ENCODE measurements at places on chromosomes 5 and 9. TPM values are rescaled to one million over a fixed set of nuclear protein-coding genes. Genes with fewer than 3 reads are reported as not detected.
A peak's percentile ranks its signal among the peaks of the same experiment; 100 is the strongest.

Gene AGXT2
- total RNA-seq: not detected

Gene LIFR
- 25.2 TPM for total RNA-seq

Gene SPARC
- 218 TPM for total RNA-seq

Gene HAVCR2
- total RNA-seq: 0.49 TPM

Gene CORO2A
- 27.6 TPM for total RNA-seq

DNA sequence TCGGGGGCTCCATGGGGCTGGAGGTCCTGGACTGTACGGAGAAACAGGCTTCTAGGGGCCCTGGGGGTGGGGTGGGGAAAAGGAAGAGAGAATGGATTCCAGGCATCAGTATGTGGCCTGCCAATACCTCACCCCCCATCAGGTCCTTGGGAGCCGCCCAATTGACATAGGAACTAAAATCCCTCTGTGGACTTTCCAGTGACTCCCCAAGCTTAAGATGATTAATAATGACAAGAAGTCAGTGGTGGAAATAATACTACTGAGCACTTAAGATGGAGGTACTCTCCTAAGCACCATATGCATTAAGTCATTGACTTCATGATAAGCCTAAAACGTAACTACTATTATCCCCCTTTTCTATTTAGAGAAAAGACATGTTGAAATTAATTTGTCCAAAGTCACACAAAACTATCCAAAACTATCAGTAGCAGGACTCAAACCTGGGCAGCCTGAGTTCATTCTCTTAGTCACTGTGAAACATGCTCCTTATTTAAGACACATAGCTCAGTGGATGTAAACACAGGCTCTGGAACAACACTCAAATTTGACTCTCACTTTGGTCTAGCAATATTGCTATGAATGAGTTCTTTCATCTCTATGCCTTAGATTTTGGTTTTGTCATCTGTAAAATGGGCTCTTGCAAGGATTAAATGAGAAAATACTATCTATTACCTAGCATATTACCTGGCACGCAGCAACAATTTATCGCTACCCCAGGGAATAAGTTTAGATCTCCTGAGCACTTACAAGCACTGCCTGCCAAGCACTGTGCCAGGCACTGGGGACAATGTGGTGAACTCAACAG, 9.5 kb downstream of the SPRY4 start:
- H3K27me3 ChIP-seq: no peaks in the 10 kb centered on the region
- H3K27ac ChIP-seq: peak overlapping the region; percentile 57
- H3K4me1 ChIP-seq: peaks cover 93% of the 10 kb centered on the region
- DNase-seq: no peak
- H3K36me3 ChIP-seq: peaks cover 77% of the 10 kb centered on the region

GRCh38 chr5:113140837-113141671, 164.5 kb downstream of the DCP2 start:
- DNase-seq: no peak
- no peaks in the 10 kb centered on the region for H3K36me3 ChIP-seq
- H3K4me3 ChIP-seq: no peak overlapping the region
- no peaks in the 10 kb centered on the region for H3K27me3 ChIP-seq
- H3K27ac ChIP-seq: no peak overlapping the region

- H3K4me3 ChIP-seq: no peak overlapping the region
- H3K4me1 ChIP-seq: no peaks in the 10 kb centered on the region
- H3K27ac ChIP-seq: no peak overlapping the region
- H3K27me3 ChIP-seq: no peaks in the 10 kb centered on the region
- DNase-seq: no peak
These were observed 250.0 kb downstream of the FER start for GRCh38 chr5:108997720-108998119.

DNA sequence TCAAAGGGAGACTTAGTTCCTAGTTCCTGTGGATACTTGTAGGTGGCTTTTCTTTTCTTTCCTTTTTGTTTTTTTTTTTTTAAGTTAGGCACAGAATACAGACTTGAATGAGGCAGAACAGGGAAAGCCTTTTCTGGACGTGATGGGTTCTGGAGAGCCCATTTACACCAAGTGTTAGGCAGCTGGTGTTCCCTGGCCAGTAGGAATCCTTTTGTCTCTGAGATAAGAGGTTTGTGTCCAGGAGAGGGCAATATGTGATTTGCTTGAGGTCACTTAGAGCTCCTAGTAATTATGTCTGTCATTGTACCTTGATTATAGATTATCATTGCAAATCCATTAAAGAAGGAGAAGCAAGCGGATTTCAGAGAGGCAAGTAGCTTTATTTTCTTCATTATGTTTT, 9.1 kb downstream of the MEGF10 start:
- peak; percentile 38 for DNase-seq
- peaks cover 20% of the 10 kb centered on the region for H3K4me1 ChIP-seq
- H3K27ac ChIP-seq: peak overlapping the region; percentile 5
- H3K36me3 ChIP-seq: no peaks in the 10 kb centered on the region
- H3K4me3 ChIP-seq: no peak overlapping the region

GRCh38 chr5:121086671-121087070, 622.6 kb downstream of the PRR16 start:
- no peak for DNase-seq
- no peak overlapping the region for H3K4me3 ChIP-seq
- no peaks in the 10 kb centered on the region for H3K4me1 ChIP-seq
- H3K27ac ChIP-seq: no peak overlapping the region

GRCh38 chr5:66213533-66213932, 69.4 kb downstream of the SREK1 start:
- no peak for DNase-seq
- no peaks in the 10 kb centered on the region for H3K27me3 ChIP-seq
- no peak overlapping the region for H3K4me3 ChIP-seq
- H3K36me3 ChIP-seq: no peaks in the 10 kb centered on the region
- no peaks in the 10 kb centered on the region for H3K4me1 ChIP-seq

GRCh38 chr5:22352493-22352892, 500.7 kb downstream of the CDH12 start:
- no peak overlapping the region for H3K27ac ChIP-seq
- H3K27me3 ChIP-seq: no peaks in the 10 kb centered on the region
- no peak overlapping the region for H3K4me3 ChIP-seq
- no peak for DNase-seq

- DNase-seq: no peak
- peaks cover 6% of the 10 kb centered on the region for H3K27me3 ChIP-seq
- no peak overlapping the region for H3K27ac ChIP-seq
These were observed 2.5 kb downstream of the ACER2 start for GRCh38 chr9:19411316-19411715.

GRCh38 chr5:124806373-124807077, 60.1 kb upstream of the ZNF608 start:
- peak overlapping the region; percentile 74 for H3K27ac ChIP-seq
- H3K36me3 ChIP-seq: no peaks in the 10 kb centered on the region
- peaks cover 14% of the 10 kb centered on the region for H3K4me1 ChIP-seq
- no peak overlapping the region for H3K4me3 ChIP-seq

DNA sequence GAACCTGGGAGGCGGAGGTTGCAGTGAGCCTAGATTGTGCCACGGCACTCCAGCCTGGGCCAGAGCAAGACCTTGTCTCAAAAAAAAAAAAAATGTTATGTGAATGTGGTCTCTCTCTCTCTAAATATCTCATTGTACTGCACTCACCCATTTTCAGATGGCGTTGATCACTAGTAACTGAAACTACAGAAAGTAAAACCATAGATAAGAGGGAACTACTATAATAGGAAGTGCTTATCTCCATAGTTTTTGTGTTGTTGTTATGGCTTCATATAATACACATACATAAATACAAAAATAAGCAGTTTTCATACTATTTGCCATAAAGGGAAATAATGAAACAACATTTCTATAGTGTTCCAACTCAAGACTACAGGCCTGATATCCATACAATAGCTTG, 9.1 kb downstream of the IL31RA start:
- H3K4me3 ChIP-seq: no peak overlapping the region
- DNase-seq: no peak
- no peaks in the 10 kb centered on the region for H3K27me3 ChIP-seq
- no peak overlapping the region for H3K27ac ChIP-seq
- H3K36me3 ChIP-seq: no peaks in the 10 kb centered on the region

- H3K27me3 ChIP-seq: no peaks in the 10 kb centered on the region
- peaks cover 67% of the 10 kb centered on the region for H3K4me1 ChIP-seq
- DNase-seq: peak; percentile 39
- no peak overlapping the region for H3K27ac ChIP-seq
- H3K4me3 ChIP-seq: peak overlapping the region; percentile 20
These were observed 3.2 kb upstream of the C5orf63 start for GRCh38 chr5:127076315-127077129.

DNA sequence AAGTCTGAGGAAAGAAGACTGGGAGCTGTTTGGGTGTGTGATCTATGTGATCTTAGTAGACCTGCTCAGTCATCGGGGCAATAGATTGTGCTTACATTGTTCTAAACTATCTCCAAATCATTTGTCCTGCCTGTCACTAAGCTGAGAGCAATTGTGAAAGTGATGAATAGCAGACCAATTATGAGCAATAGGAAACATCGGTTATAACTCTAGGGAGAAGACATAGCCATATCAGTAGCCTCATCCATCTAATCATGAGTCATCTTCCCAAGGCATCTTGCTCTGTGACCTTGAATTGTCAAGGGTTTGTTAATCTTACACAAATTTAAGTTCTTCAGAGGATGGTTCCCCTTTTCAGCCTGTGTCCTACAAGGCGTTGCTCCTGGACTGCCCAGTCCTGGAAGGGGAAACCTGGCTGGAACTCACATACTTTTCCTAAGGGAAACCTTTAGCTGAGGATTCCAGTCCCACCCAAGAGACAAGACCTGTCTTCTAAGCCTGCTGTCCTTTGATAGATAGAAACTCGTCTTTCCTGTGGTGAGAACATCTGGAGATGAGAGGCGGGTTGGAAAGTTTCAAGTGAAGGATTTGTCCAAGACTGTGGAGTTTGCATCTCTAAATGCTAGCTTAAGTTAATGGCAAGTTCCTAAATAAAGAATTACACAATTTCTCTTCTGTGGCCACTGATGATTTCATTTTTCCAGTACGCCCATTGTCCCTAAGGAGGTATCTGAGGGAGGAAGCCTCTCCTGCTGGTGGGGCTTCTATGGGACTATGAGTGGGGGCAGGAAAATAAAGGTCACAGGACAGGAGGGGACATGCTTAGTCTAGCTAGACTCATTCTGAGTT, 53.9 kb upstream of the TRIM32 start:
- H3K27me3 ChIP-seq: no peaks in the 10 kb centered on the region
- no peaks in the 10 kb centered on the region for H3K4me1 ChIP-seq
- DNase-seq: no peak
- H3K4me3 ChIP-seq: no peak overlapping the region

DNA sequence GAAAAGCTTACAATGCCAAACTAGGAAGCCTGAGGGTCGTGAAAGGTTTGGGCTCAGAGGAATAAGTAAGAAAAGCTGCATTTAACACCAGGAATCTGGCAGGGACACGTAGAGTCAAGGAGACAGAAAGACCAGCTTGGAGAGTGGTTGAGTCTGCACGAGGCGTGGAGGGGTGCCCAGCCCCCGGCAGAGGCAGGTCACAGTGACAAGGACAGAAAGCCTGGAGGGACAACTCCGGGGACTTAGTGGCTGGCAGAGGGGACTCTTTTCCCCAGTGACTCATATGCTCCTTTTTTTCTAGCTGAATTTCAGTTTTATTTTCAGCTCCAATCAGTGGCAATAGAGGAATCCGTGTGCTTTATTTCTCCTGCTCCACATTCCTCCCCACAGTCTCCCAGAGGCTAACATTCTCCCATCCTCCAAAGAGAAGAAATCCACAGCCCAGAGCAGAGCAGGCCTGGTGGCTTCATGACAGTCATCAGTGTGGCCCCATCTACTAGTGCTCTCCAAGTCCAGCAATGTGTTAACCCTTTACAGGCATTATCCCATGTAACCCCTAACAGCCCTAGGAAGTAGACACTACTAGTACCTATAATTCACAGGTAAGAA, 80.7 kb downstream of the KCNIP1 start:
- H3K4me3 ChIP-seq: no peak overlapping the region
- no peaks in the 10 kb centered on the region for H3K36me3 ChIP-seq
- no peak overlapping the region for H3K27ac ChIP-seq
- H3K4me1 ChIP-seq: no peaks in the 10 kb centered on the region
- H3K27me3 ChIP-seq: no peaks in the 10 kb centered on the region

DNA sequence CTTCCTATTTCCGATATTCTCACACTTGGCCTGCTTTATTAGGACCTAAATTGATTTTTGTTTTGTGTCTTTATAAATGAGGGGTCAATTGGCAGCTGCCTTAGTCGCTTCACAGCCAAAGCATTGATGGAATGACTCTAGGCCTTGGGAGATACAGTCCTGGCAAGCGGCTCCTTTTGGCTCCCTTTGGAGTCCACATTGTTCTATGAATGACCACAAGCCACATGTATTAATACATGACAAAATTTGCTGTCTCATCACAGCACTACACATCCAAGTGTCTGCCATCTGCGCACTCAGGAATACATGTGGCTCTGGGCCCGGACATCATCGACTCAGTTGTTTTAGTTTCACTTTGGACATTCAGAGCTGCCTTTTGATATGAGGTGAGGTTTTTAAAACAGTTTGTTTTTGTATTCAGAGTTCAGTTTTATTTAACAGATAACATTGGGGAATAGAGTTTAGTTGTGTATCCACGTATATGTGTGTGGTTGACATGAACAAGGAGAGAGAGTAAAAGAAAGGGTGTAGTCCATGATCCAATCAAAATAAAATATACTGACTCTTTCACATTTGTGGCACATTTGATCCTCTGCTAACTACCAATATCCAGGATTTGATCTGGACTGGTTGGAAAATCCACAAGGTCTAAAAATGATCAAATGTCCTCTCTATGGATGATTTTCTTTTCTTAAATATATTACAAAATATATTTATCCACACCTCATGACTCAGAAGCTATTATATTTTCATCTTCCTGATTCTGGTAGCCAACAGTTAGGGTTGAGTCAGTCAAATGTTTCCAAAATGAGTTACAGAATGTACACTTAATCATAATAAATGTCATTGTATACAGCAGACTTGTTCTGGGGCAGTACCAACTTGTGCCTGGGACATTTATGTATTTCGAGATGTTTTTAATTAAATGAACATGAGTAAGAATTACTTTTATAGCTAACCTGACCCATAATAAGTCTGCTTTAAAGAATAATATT, 114.0 kb upstream of the MTAP start:
- H3K36me3 ChIP-seq: no peaks in the 10 kb centered on the region
- H3K27me3 ChIP-seq: no peaks in the 10 kb centered on the region
- no peak overlapping the region for H3K4me3 ChIP-seq
- no peak overlapping the region for H3K27ac ChIP-seq

- no peaks in the 10 kb centered on the region for H3K27me3 ChIP-seq
- DNase-seq: peak; percentile 67
- no peaks in the 10 kb centered on the region for H3K36me3 ChIP-seq
- no peak overlapping the region for H3K27ac ChIP-seq
- no peaks in the 10 kb centered on the region for H3K4me1 ChIP-seq
These were observed 36.6 kb downstream of the TTLL11 start for GRCh38 chr9:122056484-122056883.

DNA sequence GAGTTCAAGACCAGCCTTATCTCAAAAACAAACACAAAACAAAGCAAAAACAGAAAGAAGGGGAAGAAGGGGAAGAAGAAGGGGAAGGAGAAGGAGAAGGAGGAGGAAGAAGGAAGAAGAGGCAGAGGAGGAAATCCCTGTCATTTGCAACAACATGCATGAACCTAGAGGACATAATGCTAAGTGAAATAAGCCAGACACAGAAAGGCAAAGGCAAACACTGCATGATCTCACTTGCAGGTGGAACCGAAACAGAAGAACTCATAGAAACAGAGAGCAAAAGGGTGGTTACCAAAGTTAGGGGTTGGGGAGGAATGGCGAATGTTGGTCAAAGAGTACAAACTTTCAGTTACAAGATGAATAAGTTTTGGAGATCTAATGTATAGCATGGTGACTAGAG, 135.4 kb downstream of the UGCG start:
- H3K36me3 ChIP-seq: no peaks in the 10 kb centered on the region
- peaks cover 10% of the 10 kb centered on the region for H3K4me1 ChIP-seq
- H3K27ac ChIP-seq: no peak overlapping the region
- H3K27me3 ChIP-seq: no peaks in the 10 kb centered on the region

- H3K27ac ChIP-seq: no peak overlapping the region
- no peak for DNase-seq
- H3K27me3 ChIP-seq: no peaks in the 10 kb centered on the region
- H3K4me3 ChIP-seq: no peak overlapping the region
- no peaks in the 10 kb centered on the region for H3K36me3 ChIP-seq
These were observed 79.0 kb downstream of the KCNIP1 start for GRCh38 chr5:170582644-170583330.

All from GM23338 (cell line).